ENCODE measurements at places on chromosomes 2 and 18. TPM values are rescaled to one million over a fixed set of nuclear protein-coding genes. Genes with fewer than 3 reads are reported as not detected.

Gene SLC9A4
- total RNA-seq = not detected

Gene ALPG
- not detected for total RNA-seq

Gene SFTPB
- total RNA-seq = not detected

Gene SKA1
- 3.0 TPM for total RNA-seq

DNA sequence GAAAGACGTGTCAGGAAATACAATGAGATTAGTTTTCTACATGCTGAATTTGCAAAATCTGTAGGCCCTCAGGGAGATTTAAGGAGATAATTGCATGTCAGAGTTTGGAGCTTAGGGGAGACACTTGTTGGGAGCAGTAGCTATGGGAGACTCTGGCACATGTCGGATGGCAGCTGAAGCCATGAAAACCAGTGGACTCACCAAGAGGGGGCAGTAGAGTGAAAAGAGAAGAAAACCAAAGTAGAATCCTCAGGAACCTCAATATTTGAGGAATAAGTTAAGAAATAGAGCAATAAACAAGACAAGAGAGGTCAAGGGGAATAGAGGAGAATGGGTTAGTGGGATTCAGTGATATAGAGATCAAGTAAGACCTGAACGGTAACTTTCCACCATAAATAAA, 24.8 kb downstream of the RUFY4 start:
- H3K36me3 ChIP-seq = no peaks in the 10 kb centered on the region
- H3K27ac ChIP-seq = no peak overlapping the region
- peaks cover 6% of the 10 kb centered on the region for H3K27me3 ChIP-seq
- no peaks in the 10 kb centered on the region for H3K4me1 ChIP-seq
- H3K4me3 ChIP-seq = no peak overlapping the region

- H3K27ac ChIP-seq = no peak overlapping the region
- no peak for DNase-seq
- no peak overlapping the region for H3K4me3 ChIP-seq
- no peaks in the 10 kb centered on the region for H3K27me3 ChIP-seq
- H3K4me1 ChIP-seq = peaks cover 9% of the 10 kb centered on the region
- H3K36me3 ChIP-seq = no peaks in the 10 kb centered on the region
Observed at GRCh38 chr2:21256006-21256405, 132.2 kb downstream of the TDRD15 start.

- no peaks in the 10 kb centered on the region for H3K27me3 ChIP-seq
- H3K27ac ChIP-seq = no peak overlapping the region
- no peaks in the 10 kb centered on the region for H3K4me1 ChIP-seq
Observed at GRCh38 chr2:6667326-6667725, 198.4 kb downstream of the CMPK2 start.

DNA sequence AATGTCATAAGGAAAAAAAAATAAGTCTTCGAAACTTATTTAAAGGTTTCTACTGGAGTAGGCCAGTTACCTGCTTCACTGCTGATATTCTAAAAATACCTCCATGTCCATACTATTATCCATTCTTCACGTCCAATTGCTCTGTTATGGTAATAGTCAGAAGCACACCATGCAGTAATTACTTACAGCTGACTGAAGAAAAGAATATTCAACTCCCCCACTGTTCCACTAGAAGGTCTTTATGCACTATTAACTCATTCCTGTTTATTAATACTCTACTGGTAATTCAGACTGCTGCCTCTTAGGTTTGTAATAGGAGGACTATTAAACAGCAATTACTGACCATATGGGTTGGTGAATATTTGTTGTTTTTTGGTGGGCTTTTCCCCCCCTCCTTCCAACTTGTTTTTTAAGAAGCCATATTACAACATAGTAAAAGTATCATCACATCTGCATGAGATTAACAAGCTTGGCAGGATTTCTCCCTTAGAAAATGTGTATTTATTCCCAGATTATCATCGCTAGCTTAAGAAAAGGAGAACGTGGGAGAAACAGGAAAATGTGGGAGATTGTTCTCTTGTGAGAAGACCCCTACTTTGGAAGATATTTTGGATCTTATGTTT, 806.4 kb upstream of the FANCL start:
- DNase-seq = no peak
- H3K27ac ChIP-seq = no peak overlapping the region
- H3K4me3 ChIP-seq = no peak overlapping the region
- H3K36me3 ChIP-seq = no peaks in the 10 kb centered on the region

DNA sequence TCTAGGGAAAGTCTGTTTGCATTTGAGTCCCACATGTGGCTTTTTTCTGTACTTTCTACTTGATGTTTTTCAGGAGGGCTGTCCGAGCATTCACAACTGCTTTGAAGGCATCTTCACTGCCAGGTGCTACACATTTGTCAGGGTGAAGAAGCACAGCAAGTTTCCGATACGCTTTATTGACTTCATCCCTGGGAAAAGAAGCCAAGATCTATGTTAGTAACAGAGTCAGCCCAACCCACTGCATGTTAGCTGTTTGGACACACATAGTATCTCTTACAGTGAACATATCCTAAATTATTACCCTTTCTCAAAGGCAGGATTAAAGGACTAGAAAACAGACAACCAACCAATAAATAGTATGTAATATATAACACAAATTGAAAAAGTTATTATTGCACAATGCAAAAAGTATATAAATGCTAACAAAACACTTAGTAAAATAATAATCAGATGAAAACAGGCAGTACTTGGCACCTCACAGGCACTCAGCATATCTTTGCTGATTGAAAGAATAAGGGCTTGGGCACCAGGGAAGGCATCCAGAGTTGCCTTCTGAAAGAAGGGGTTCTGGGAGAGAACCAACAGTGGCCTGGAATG, 24.1 kb downstream of the DNAJC27 start:
- DNase-seq = no peak
- no peak overlapping the region for H3K4me3 ChIP-seq
- no peak overlapping the region for H3K27ac ChIP-seq

- H3K36me3 ChIP-seq = no peaks in the 10 kb centered on the region
- no peaks in the 10 kb centered on the region for H3K4me1 ChIP-seq
- no peaks in the 10 kb centered on the region for H3K27me3 ChIP-seq
- no peak overlapping the region for H3K27ac ChIP-seq
Observed at GRCh38 chr2:176854062-176854461, 358.5 kb upstream of the HNRNPA3 start.

GRCh38 chr2:150442484-150442883, 45.0 kb downstream of the RND3 start:
- H3K4me1 ChIP-seq = no peaks in the 10 kb centered on the region
- H3K4me3 ChIP-seq = no peak overlapping the region
- H3K27me3 ChIP-seq = no peaks in the 10 kb centered on the region
- no peaks in the 10 kb centered on the region for H3K36me3 ChIP-seq
- no peak for DNase-seq

GRCh38 chr2:174765576-174765975, 1.3 kb upstream of the CHRNA1 start:
- H3K4me3 ChIP-seq = no peak overlapping the region
- no peak for DNase-seq
- H3K27me3 ChIP-seq = no peaks in the 10 kb centered on the region
- H3K27ac ChIP-seq = no peak overlapping the region
- no peaks in the 10 kb centered on the region for H3K36me3 ChIP-seq

DNA sequence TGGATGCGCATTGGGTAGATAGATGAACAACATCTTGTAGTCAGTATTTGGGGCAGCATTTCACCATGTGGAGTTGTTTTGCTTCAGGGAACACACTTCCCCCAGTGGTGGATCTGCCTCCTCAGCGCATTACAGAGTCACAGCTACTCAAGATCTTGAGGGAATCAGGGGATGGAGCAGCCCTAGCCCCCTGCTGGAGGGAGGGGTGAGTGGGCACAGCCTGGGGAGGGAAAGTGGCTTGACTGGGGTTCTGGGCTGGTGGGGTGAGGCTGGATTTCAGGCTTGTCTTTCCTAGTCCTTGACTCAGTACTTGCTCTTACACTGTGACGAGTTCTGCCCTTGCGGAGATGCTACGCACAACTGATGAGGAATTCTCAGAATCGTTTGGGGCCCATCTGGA, 271.0 kb upstream of the HS6ST1 start:
- H3K27me3 ChIP-seq = peaks cover 41% of the 10 kb centered on the region
- H3K4me1 ChIP-seq = peaks cover 4% of the 10 kb centered on the region
- no peaks in the 10 kb centered on the region for H3K36me3 ChIP-seq
- H3K4me3 ChIP-seq = no peak overlapping the region
- H3K27ac ChIP-seq = no peak overlapping the region
- DNase-seq = no peak

DNA sequence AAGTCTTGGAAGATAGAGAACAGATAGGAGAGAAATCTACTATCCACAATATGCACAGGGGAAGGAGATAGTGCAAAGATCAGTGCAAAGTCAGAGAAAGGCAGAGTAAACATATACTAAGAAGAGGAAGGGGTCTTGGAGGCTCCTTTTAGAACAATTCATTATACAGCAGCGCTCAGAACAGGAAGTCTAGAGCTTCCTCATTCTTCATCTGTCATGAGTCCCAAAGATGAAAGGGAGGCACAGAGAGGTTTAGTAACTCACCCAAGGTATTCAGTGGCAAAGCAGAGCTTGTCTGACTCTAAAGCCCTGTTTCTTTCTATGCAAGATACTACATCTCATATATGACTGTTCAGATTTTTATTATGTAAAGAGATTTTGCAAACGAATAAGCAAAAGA, 1.4 kb downstream of the SP110 start:
- no peak overlapping the region for H3K4me3 ChIP-seq
- no peak overlapping the region for H3K27ac ChIP-seq
- no peaks in the 10 kb centered on the region for H3K27me3 ChIP-seq
- no peaks in the 10 kb centered on the region for H3K36me3 ChIP-seq
